NCI-H510A treated with DMSO at 0.1 percent for 48 hours (cell line): ENCODE measurements at places on chromosomes 3 and 15.

GRCh38 chr15:79357566-79357965, 46.7 kb downstream of the TMED3 start:
- no peak for DNase-seq

DNA sequence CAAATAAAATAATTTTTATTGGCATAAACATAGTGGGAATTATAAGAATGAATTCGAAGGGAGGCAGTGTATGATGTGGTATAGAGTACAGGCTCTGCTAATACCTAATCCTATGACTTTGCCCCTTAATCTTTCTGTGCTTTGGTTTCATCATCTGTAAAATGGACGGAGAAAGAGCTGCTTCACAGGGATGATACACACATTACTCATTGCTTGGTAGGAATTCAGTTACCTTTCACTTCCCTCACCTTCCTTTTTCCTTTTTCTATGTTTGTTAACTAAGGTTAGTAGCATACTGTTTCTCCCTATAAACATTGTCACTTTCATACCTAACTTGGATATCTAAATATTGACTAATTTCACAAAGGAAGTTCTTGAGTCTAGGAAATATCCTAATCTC, 36.2 kb downstream of the LEKR1 start:
- no peak for DNase-seq

- no peak for DNase-seq
Measured at GRCh38 chr3:169110633-169111032, 552.9 kb downstream of the MECOM start.

- no peak for DNase-seq
Measured at GRCh38 chr3:88574146-88574545, 424.4 kb downstream of the C3orf38 start.

- no peak for DNase-seq
Measured at GRCh38 chr3:88433568-88433967, 283.8 kb downstream of the C3orf38 start.

- no peak for DNase-seq
Measured at GRCh38 chr15:86872782-86873181, 793.1 kb downstream of the AGBL1 start.

DNA sequence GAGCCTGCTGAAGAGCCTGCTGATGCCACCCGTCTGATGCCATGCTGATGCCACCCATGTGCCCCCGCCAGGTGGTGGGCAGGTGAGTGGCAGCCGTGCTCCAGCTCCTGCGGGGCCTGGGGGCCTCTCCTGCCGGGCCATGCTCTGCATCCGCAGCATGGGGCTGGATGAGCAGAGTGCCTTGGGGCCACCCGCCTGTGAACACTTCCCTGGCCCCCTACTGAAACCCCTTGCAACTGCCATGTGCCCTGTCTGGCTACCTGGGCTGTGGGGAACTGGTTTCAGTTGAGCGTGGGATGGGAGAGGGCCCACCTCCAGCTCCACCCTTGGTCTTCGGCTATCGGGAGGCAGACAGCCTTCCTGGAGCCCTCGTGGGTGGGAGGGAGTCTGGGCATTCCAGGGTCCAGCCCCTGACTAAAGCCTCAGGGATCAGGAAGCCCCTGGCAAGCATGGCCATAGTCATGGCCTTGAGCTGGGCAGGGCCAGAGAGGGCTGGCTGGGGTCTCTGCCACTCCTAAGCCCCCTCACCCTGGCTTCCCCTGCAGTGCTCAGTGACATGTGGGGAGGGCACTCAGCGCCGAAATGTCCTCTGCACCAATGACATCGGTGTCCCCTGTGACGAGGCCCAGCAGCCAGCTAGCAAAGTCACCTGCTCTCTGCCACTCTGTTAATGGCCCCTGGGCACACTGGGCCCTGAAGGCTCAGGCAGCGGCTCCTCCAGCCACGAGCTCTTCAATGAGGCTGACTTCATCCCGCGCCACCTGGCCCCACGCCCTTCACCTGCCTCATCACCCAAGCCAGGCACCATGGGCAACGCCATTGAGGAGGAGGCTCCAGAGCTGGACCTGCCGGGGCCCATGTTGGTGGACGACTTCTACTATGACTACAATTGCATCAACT, 92.2 kb downstream of the TBC1D2B start:
- DNase-seq, result no peak

- no peak for DNase-seq
Measured at GRCh38 chr3:38644662-38645053, 4.8 kb downstream of the SCN5A start.
